Activated naive CD8-positive, alpha-beta T cell treated with anti-CD3 and anti-CD28 coated beads, Interleukin-2, amount 10 ng/mL, durations not matched to agents 7 days and 5 days (primary cell): ENCODE measurements at places on chromosomes 2 and 18. TPM values are rescaled to one million over a fixed set of nuclear protein-coding genes. Genes with fewer than 3 reads are reported as not detected.

- DNase-seq: no peak
Observed at GRCh38 chr2:213763354-213763753, 479.1 kb downstream of the SPAG16 start.

MROH2A gene
- total RNA-seq: not detected

- DNase-seq: peak; percentile 42
Observed at GRCh38 chr2:181683518-181684453, 3.5 kb upstream of the NEUROD1 start.

DNA sequence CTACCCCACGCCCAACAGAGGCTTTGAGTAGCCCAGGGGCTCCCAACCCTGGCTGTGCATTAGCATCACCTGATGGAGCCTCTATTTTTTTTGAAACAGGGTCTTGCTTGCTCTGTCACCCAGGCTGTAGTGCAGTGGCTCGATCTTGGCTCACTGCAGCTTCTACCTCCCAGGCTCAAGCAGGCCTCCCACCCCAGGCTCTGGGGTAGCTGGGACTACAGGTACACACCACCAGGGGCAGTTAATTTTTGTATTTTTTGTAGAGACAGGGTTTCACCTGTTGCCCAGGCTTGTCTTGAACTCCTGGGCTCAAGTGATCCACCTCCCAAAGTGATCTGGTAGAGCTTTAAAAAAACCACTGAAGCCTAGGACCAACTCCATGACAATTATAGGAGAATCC lies 394.8 kb upstream of the ATP5MC3 start:
- no peak for DNase-seq

DNA sequence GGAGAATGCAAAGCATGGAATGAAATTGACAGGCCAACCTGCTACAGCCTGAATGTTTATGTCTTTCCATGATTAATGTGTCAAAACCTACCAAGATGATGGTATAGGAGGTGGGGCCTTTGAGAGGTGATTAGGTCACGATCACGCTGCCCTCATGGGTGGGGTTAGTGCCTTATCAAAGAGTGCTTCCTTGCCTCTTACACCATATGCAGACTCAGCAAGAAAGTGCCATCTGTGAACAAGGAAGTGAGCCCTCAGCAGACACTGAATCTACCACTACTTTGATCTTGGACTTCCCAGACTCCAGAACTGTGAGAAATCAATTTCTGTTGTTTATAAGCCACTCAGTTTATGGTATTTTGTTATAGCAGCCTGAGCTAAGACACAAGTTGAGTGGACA lies 147.5 kb upstream of the BCL2L11 start:
- no peak for DNase-seq

GRCh38 chr2:14712111-14712510 lies 79.6 kb downstream of the LRATD1 start:
- no peak for DNase-seq

DNA sequence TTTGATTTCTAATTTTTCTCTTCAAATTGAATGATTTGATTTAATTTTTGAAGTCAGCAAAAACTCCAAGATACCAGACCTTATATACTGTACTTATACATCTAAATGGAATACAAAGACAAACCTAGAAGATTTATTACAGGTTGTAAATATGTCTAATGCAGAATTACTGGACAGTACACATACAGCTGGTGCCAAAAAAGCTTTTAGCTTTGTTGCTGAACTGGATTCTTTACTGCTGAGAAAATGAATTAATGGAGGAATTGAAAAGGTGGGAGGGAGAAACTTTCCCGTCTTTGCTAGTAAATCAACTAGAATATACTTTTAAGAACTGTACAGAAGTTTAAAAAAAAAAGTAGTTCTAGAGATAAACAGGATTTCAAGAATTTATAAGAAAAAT lies 17.5 kb downstream of the C1D start:
- no peak for DNase-seq

AP1S3 gene
- total RNA-seq: 6.3 TPM

GRCh38 chr18:24552218-24552617 lies 91.8 kb downstream of the HRH4 start:
- DNase-seq: no peak

- no peak for DNase-seq
Observed at GRCh38 chr18:5678779-5679406, 135.1 kb upstream of the EPB41L3 start.

- no peak for DNase-seq
Observed at GRCh38 chr18:59149007-59149406, 9.3 kb downstream of the SEC11C start.

C1QL2 gene
- total RNA-seq: not detected

DNA sequence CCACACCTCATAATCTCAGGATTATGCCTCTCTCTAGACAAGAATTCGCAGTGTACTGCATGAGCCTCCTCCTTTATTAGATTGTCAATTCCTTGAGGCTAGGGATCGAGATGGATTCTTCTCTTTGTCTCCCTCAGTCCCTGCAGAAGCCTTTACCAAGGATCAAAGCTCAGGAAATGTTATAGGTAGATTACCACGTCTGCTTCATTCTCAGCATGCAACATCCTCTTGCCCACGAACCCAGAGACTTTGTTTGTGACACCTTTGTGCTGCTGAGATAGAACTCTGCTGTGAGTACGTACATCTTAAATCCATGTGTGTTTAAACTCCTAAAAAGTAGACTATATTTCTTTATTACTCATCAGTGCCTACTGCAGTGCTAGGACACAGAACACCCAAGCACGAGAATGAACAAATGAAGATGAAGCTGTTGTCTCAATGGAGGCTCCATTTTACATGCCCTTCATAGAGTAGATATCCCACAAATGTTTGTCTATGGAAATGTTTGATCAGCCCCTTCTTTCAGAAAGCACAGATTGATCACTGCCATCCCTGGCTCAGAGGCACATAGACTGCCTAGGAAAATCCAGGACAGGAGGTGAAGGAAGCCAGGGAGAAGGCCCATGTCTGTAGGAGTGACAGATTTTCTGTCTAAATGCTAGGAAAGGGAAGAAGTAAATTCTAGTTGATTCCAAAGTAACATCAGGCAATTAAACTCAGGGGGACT lies 98.8 kb upstream of the KLHL29 start:
- DNase-seq: no peak

DIPK1C gene
- total RNA-seq: not detected

GRCh38 chr2:201794294-201794693 lies 12.0 kb upstream of the CDK15 start:
- DNase-seq: no peak

CCDC150 gene
- total RNA-seq: 8.4 TPM
